ENCODE measurements at places on chromosomes 4 and X.

DNA sequence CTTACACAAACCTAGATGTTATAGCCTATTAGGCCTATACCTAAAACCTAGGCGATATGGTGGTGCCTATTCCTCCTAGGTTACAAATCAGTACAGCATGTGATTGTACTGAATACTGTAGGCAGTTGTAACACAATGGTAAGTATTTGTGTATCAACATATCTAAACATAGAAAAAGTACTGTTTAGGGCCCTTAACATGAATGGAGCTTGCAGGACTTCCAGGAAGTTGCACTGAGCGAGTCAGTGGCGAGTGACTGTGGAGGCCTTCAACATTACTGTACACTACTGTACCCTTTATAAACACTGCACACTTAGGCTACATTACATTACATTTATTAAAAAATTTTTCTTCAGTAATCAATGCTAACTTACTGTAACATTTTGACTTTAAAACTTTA, 37.8 kb downstream of the WWC2 start:
- DNase-seq: peak; percentile 43

GRCh38 chr4:91963486-91963885, 340.3 kb upstream of the GRID2 start:
- peak; percentile 67 for DNase-seq

GRCh38 chr4:169649545-169650226, 29.3 kb downstream of the CLCN3 start:
- peak; percentile 27 for DNase-seq

DNA sequence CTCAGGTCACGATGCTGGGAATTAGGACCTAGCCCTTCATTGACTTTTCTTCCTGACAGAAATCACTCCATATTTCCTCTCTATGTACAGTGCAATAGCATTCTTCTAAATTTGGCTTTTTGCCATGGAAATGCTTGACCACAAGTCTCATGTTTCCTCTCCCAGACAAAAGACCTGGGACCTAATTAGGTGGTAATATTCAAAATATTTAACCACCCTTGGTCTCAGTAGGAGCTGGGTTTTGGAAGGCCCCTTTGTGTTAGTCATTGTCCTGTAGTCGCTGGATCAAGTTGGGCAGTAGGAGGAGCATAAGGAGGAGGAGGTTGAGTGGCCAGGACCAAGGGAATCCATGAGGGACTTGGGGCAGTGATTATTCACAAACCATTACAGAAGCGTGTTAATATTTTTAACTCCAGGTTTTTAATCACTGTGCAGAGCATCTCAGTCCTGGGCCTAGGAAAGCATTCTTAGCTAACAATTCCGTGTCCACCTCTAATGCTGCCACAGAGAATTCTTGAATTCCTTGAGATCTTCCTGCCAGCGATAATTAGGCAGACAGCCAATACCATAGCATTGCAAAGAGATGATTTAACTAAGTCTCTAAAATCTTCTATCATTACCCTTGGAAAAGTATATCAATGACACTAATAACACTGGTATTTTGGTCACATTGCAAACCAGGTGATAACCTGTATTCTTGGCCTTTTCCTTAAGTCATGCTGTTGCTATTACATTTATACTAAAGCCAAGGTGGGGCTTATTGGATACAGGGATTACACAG, 25.0 kb upstream of the SHROOM4 start:
- peak; percentile 82 for DNase-seq

GRCh38 chr4:170827562-170828274, 738.0 kb upstream of the AADAT start:
- no peak for DNase-seq

- no peak for DNase-seq
These were observed 14.8 kb downstream of the CXCL3 start for GRCh38 chr4:74023709-74024108.

GRCh38 chr4:172707622-172708021, 461.0 kb upstream of the GALNT7 start:
- no peak for DNase-seq

DNA sequence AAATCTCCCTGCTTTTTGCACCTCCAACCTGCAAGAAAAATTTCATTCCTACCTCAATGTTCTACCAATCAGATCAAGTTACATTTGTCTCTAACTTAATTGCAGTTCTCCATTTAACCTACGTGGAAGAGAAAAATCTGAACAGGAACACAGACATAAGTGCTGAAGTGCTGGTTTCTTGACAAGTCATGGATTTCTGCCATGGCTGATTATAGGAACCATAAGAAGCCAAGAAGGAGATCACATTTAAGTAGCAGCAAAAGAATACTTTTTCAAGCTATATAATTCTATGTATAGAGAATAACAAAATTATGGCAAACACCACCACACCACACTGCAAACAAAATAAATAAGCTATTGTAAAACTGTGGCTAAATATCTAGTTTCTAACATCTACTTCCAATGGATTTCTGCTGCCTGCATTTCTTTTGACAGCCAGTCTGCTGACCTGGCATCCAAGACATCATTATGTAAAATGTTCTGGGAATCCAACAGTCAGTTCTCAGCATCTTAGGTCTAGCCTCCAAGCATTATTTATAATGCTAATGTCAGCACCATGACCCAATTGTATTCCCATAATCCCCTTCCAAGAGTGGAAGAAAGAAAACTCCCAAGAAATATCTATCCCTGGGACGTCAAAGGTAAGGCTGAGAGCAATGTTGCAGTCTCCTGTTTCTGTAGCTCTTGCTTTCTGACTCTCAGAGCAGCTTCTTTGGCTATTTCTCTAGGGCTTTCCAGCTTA, 50.8 kb upstream of the GAB1 start:
- DNase-seq: no peak

DNA sequence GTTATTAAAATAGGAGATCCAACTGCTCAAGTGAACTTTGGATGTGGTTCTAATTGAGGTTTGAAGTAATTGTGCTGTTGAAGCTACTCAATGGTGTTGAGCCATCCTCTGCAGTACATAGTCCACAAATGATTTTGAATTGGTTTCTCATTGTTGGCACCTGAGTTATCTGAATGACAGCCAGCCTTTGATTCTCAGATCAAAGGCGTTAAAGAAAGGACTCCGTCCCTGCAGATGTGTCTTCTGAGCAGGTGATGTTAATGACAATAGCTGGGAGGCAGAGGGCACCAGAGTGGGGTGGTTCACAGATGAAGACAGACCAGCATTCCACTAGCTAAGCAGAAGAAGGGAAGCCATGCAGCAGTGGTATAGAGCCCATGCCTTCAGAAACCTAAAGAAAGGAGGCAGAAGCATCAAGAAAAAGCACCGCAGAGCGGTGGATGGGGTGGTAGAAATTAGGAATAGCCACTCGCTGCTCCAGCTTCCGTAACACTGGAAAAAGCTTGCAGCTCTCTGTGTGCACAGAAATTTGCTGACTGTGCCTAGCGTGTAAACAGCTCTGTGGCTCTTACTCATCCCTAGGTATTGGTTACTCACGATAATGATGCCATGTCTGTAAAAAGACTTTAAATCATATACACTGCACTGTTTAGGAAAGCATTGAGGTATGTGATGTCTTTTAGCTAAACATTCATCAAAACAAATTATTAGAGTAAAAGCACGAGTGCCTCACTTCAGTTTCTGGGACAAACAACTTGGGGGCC, 79.2 kb upstream of the CLCN4 start:
- peak; percentile 58 for DNase-seq

DNA sequence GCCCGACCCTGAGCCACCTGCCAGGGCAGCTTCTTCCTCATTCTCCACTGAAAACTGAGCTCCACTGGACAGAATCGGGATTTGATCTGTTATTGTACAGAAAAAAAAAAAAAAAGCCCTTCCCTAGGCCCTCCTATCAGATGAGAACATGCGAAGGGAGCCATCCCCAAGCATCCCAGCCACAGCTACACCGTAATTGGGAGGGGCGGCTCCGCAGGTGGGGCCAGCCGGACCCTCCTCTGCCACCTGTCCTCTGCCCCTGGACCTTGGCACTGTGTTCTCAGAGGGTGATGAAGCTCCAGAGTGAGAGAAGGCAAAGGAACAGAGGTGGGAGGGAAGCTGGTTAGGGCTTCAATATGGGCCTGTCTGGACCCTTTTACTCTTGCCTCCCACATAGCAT, 240.0 kb upstream of the PSAPL1 start:
- DNase-seq: no peak

GRCh38 chr4:98688411-98689290, 30.2 kb upstream of the TSPAN5 start:
- DNase-seq: peak; percentile 61

GRCh38 chr4:2253160-2254084, 8.5 kb downstream of the MXD4 start:
- DNase-seq: no peak

DNA sequence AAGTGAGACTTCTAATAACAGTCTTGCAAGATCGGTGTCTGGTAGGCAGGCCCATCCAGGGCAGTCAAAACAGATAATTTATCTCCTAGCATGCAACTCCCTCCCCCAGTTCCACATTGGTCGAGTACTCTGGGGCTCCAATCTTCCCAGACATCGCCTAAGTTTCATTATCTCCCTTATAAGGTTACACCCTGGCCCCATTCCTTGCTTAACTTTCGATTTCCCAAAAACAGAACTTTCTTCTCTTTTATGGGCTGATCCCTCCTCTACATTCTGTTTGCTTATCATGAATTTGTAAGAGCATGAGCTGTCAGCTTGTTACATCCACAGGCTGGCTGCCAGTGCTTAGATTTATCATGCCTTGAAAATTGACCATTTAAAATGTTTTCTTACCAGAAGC, 471.3 kb downstream of the TECRL start:
- no peak for DNase-seq

GRCh38 chrX:102712216-102712966, at the start of gene GPRASP2:
GPRASP2 (plus strand) TSS chrX:102712448; CDS start chrX:102714870, 2,422 bp downstream.
- DNase-seq: no peak

GRCh38 chr4:67770422-67770821, 16.2 kb upstream of the GNRHR start:
- DNase-seq: no peak

GRCh38 chrX:111743316-111743715, 62.3 kb downstream of the ALG13 start:
- DNase-seq: peak; percentile 1

DNA sequence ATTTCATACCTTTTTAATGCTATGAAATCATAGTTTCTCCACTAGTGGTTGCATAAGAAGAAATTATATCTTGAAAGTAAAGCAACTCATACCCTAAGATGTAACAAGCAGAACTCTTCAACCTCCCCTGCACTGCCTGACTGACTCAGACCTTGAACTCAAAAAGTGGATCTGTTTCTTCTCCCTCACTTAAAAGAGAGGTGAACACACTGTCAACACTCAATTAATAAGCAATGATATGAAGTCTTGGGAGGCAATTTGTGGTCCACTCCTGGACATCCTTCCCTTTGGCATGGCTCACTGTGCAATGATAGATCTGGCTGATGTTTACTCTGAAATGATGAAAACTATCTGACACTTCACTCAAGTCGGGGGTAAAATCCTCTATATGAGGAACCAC, 282.0 kb upstream of the DKK2 start:
- peak; percentile 24 for DNase-seq

- peak; percentile 12 for DNase-seq
These were observed 977 bp upstream of the RBBP7 start for GRCh38 chrX:16870862-16871815.

GRCh38 chrX:437661-438390, 51.1 kb upstream of the PPP2R3B start:
- no peak for DNase-seq

DNA sequence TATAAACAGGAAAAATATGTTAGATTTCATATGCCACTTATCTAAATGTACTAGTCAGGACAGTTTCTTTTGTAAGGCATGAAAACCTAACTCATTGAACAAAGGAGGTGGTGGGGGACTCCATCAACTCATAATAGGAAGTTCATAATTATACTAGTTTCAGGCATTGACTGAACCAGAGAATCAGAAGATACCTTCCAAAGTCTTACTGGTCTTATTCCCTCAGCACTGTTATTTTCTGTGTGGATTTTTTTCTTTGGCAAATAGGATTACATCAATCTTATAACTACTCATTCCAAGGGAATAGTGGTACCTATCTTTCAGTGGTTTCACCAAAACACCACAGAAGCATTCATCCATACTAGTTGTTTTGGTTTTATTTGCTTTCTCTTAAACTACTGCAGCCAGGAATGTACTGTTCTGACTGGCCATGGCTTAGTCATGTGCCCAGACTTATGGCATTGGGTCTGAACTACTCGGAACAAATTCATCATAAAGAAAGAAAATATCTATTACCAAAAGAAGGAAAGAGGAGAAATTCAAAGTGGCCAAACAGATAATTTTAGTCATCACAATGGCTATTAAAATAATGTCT, 273.9 kb downstream of the ARAP2 start:
- DNase-seq: no peak

DNA sequence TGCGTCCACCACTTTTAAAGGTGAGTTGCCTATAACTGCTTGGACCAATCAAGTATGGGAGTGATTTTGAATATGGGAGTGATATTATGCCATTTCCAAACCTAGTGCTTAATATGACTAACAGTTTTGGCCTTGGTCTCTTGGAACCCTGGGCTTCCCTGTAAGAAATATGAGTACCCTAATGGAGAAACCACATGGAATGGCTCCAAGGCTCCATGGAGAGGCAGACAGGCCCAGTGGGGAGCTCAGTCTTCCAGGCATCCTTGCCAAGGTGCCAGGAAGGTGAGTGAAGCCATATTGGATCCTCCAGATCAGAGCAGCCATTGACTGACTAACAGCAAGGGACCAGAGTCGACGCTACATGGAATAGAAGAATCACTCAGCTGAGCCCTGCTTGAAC, 53.2 kb downstream of the MAML3 start:
- no peak for DNase-seq

GRCh38 chr4:8737075-8737474, 134.6 kb downstream of the HMX1 start:
- no peak for DNase-seq

GRCh38 chr4:119663160-119663788, 34.7 kb upstream of the PDE5A start:
- DNase-seq: no peak

- no peak for DNase-seq
These were observed 194.4 kb downstream of the SLIT2 start for GRCh38 chr4:20445933-20446723.

GRCh38 chr4:38673130-38673978, 9.4 kb downstream of the KLF3 start:
- DNase-seq: peak; percentile 34

- no peak for DNase-seq
These were observed 2.8 kb downstream of the RTL5 start for GRCh38 chrX:72128881-72129280.

DNA sequence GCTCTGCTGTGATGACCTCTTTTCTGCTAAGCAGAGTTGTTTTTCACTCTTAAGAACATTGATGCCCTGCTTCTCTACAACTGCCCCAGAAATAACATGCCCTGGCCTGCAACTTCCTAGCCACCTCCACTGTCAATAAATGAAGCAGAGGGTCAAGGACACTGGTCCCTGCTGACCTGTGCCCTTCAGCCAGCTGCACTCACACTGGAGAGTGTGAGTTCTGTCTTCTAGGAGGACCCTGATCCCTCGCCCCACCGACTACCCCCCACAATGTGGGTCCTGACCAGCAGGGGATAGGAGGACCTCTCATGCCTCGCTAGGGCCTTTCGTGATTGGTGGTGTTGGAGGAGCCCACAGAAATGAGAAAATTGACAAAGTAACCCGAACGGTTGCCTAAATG, 408.1 kb upstream of the GALNT7 start:
- DNase-seq: no peak

GRCh38 chr4:54548831-54549460, 108.8 kb upstream of the KIT start:
- no peak for DNase-seq
